ENCODE measurements at places on chromosomes 6 and 20. TPM values are rescaled to one million over a fixed set of nuclear protein-coding genes. Genes with fewer than 3 reads are reported as not detected.
A peak's percentile ranks its signal among the peaks of the same experiment; 100 is the strongest.

- H3K27ac ChIP-seq, result no peak overlapping the region
- H3K4me1 ChIP-seq, result peaks cover 15% of the 10 kb centered on the region
- no peaks in the 10 kb centered on the region for H3K36me3 ChIP-seq
- peak; percentile 23 for DNase-seq
- no peak overlapping the region for H3K4me3 ChIP-seq
Measured at GRCh38 chr6:88983532-88983931, 20.1 kb upstream of the RNGTT start.

GRCh38 chr6:170259278-170259677 is 31.6 kb downstream of the DLL1 start:
- no peak overlapping the region for H3K27ac ChIP-seq
- H3K4me1 ChIP-seq, result peaks cover 16% of the 10 kb centered on the region
- H3K27me3 ChIP-seq, result no peaks in the 10 kb centered on the region
- H3K36me3 ChIP-seq, result no peaks in the 10 kb centered on the region

- H3K36me3 ChIP-seq, result no peaks in the 10 kb centered on the region
- no peaks in the 10 kb centered on the region for H3K27me3 ChIP-seq
- no peaks in the 10 kb centered on the region for H3K4me1 ChIP-seq
- H3K4me3 ChIP-seq, result no peak overlapping the region
- H3K27ac ChIP-seq, result no peak overlapping the region
Measured at GRCh38 chr20:57849121-57849520, 139.3 kb upstream of the PMEPA1 start.

GRCh38 chr20:36818185-36818584 is 44.6 kb upstream of the DSN1 start:
- no peak for DNase-seq
- no peak overlapping the region for H3K27ac ChIP-seq
- H3K4me3 ChIP-seq, result no peak overlapping the region

DNA sequence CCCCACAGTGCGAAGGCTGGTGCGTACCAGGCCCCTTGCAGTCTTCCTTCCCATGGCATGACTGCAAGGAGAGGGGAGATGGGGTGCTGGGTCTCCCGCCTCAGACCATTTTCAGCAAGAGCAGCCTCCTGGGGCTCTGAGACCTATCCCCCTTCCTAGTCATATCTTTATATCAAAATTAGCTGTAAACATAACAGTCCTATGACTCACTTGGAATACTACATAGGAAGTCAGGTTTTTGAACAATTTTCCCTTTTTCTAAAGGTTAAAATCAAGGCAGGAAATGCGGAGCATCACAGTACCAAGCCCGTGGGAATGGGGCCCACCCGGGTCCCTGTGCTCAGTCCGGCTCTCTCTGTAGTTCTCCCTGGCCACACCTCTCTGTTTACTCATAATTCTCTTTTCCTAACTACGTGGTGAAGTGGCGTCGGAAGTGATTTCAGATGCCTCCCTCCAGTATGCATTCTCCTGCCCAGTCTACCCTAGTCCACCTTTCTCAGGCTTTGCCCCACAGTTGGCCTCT is 109.8 kb upstream of the TMEM170B start:
- no peak overlapping the region for H3K4me3 ChIP-seq
- H3K27me3 ChIP-seq, result no peaks in the 10 kb centered on the region
- no peak for DNase-seq
- H3K27ac ChIP-seq, result peak overlapping the region; percentile 41
- H3K4me1 ChIP-seq, result no peaks in the 10 kb centered on the region

- H3K36me3 ChIP-seq, result no peaks in the 10 kb centered on the region
- DNase-seq, result no peak
- H3K27ac ChIP-seq, result no peak overlapping the region
- H3K4me3 ChIP-seq, result no peak overlapping the region
- no peaks in the 10 kb centered on the region for H3K27me3 ChIP-seq
Measured at GRCh38 chr6:115137910-115138309, 795.1 kb upstream of the HS3ST5 start.

FOXQ1 gene
- 4.9 TPM for total RNA-seq

Data from body of pancreas (tissue), 4 donors.